ENCODE measurements at places on chromosomes 1 and 21. TPM values are rescaled to one million over a fixed set of nuclear protein-coding genes. Genes with fewer than 3 reads are reported as not detected.
A peak's percentile ranks its signal among the peaks of the same experiment; 100 is the strongest.

DNA sequence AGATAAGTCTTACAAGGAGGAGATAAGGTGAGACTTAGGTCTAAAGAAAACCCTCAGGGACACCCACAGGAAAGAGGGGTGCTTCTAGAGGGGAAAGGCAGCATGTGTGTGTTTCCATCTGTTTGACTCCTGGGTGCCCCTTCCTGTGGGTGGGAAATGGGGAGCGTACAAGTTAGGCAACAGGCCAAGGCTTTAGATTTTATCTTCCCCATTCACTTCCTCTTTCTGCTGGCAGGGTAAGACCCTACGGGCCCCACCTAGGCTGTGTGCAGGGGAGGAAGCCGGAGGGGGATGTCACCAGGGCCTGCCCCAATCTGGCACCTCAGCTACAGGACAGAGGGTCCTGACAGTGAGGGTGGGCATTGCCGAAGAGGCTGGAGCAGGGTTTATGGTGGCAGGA is 2.5 kb upstream of the OLIG1 start:
- no peak for DNase-seq

- peak; percentile 23 for DNase-seq
Measured at GRCh38 chr1:88985032-88985431, 7.4 kb downstream of the KYAT3 start.

DNA sequence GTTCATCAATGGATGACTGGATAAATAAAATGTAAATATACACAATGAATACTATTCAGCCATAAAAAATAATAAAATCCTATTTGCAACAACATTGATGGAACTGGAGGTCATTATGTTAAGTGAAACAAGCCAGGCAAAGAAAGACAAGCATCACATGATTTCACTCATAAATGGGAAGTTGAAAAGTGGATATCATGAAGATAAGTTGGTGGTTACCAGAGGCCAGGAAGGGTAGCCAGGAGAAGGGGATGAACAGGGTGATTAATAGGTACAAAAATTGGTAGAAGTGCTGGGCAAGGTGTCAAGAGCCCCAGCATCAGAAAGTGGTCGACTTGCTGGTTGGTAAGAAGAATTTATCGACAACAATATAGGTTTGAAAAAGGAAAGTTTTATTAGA is 1.3 kb upstream of the PARK7 start:
- no peak for DNase-seq

- peak; percentile 35 for DNase-seq
Measured at GRCh38 chr1:147168626-147169058, 3.6 kb downstream of the PRKAB2 start.

GRCh38 chr1:89732643-89733222 is 88.1 kb upstream of the LRRC8D start:
- DNase-seq: no peak

GRCh38 chr1:2448098-2448445 is 28.0 kb upstream of the PLCH2 start:
- DNase-seq: no peak

GRCh38 chr1:47725000-47725473 is 272.1 kb downstream of the TRABD2B start:
- no peak for DNase-seq

GRCh38 chr1:9289711-9290485 is 2.8 kb upstream of the SPSB1 start:
- no peak for DNase-seq

- no peak for DNase-seq
Measured at GRCh38 chr1:74690364-74690696, 16.7 kb upstream of the ERICH3 start.

DNA sequence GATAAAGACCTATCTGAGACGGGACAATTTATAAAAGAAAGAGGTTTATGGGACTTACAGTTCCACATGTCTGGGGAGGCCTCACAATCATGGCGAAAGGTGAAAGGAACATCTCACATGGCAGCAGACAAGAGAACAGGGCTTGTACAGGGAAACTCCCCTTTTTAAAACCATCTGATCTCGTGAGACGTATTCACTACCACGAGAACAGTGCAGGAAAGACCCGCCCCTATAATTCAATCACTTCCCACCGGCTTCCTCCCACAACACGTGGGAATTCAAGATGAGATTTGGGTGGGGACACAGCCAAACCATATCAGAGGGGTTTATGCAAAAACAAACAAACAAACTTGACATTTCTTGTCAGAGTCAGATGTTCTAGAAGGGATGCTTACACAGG is 89.7 kb downstream of the PLPP3 start:
- no peak for DNase-seq

GRCh38 chr1:165896277-165896676 is 68.9 kb downstream of the UCK2 start:
- DNase-seq: no peak

- DNase-seq: no peak
Measured at GRCh38 chr1:95002164-95002539, 70.6 kb downstream of the ALG14 start.

DNA sequence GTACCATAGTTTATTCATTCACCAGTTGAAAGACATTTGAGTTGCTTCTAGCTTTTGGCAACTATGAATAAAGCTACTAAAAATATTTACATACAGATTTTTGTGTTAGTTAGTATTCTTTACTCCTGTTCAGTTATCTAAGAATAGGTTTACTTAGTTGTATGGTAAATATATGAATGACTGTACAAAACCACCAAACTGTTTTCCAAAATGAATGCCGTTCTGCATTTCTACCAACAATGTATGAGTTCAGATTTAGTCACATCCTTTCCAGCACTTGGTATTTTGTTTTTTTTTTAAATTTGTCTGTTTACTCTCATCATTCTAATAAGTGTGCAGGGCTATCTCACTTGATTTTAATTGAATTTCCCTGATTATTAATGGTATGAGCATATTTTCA is 3.4 kb upstream of the KIFAP3 start:
- no peak for DNase-seq

GRCh38 chr1:5947978-5948680 is 44.1 kb downstream of the NPHP4 start:
- DNase-seq: no peak

- DNase-seq: peak; percentile 96
Measured at GRCh38 chr1:44947063-44947773, 39.2 kb downstream of the EIF2B3 start.

DNA sequence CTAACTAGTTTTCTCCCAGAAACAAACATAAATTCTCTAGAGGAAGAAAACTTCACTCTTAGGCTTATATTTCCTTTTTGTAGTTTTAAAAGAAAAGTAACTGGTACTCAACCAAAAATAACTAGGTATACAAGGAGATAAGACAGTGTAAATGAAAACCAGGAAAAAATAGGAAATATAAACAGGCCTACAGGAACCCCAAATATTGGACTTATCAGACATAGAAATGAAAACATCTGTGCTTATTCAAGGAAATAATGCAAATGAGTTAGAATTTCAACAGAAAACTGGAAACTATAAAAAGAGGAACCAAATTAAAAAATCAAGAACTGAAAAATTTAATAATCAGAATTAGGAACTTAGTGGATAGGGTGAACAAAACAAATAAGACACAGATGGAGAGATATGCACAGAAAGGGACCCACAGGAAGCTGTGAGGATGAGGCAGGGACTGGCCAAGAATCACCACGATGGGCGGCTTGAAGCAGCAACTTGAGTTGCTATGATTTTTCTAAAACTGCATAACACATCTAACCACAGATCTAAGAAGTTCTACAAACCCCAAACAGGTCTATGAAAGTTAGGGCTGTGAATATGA is 67.5 kb upstream of the ACTRT2 start:
- DNase-seq: no peak

- DNase-seq: no peak
Measured at GRCh38 chr1:46818591-46818990, 19.7 kb downstream of the CYP4B1 start.

DNA sequence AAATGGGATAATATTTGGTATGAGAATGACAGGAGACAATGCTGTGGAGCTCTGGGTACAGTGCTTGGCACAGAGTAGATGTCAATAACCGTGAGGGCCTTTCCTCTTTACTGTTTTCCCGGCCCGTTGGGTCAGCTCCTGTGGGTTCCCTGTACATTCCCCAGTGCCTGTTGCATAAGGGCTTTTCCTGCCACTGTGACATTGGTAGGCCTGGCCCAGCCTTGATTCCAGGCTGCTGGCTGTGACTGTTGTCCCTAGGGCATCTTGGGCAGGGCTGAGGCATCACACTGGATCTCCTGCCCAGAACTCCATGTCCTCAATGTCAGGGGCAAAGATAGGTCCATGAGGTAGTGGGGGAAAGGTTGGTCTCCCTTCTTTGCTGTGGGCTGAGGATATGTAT is 25.8 kb upstream of the MYCL start:
- no peak for DNase-seq

- DNase-seq: no peak
Measured at GRCh38 chr1:152623203-152623844, 421 bp upstream of the LCE3A start.

DNA sequence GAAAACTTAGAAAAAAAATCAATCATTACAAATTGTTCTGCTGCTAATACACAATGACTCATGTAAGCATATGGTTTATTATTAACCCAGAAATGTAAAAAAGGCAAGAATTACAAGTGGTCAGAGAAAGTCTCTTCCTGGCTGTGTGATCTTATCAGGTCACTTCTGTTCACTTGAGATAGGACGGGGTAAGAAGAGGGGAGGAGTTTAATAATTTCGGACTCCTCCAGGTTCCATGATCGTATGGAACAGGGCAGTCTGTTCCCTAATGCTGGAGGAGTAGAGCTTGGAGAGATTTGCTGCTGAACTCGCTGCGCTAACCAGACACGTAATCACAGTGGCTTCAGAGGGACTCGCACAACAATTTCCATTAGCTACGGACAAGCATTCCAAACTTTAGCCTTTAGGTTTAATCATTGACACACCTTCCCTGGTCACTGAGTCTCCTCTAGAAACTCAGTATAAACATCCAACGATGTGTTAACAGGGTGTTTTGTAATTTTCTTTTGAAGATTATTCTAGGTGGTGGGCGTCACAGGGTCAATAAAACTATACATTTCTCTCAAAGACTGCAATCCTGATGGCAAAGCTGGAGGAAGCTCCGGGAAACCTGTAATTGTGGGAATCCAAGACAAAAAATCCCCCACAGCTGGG is 1.3 kb downstream of the CRYZ start:
- no peak for DNase-seq

- peak; percentile 61 for DNase-seq
Measured at GRCh38 chr1:244054247-244054923, 3.3 kb downstream of the ZBTB18 start.

DNA sequence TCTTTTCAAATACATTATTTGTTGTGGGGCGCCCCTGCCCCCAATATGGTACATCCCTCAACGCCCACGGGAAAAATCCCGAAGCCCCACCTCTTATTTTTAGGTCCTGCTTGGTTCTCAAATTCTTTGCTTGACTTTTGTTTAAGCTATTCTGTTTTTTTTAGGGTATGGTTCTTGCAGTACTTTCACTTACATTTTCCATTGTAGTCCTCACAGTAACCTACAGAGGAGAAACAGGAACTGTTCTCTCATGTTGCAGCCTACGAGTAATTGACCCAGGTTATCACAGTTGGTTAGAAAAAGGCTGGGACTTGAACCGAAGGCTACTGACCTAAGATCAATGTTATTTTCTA is 697 bp upstream of the C21orf91 start:
- no peak for DNase-seq

GRCh38 chr1:211469938-211470529 is 21.9 kb downstream of the RD3 start:
- DNase-seq: peak; percentile 61

DNA sequence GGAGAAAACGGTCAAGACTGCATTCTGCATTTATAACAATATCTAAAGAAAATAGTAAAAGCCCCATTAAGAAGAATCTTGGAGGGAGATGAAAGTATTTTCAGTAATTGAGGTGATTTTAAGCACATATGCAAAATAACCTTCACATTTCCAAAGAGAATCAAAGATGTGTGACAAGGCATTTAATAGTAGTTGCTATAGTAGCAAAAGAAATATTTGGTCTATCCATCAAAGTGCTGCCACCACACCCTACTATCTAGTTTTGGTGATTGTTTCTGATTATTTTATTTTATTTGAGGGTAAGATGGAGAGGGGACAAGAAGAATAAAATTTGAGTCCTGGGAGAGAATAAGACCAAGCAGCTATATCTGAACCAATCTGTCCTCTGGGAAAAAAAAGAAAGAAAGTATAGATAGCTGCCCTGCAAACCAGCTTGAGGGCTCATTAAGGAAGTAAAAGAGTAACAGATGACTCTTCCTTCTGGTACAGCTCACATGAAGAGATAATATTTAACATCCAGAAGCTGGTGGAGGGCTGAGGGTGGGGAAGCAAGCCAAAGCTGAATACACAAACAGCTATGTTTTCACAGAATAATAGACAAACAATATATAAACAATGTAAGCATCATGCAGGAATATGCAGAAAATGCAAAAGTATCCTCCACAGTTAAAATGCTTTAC is 47.2 kb upstream of the RASAL2 start:
- no peak for DNase-seq

- no peak for DNase-seq
Measured at GRCh38 chr1:97041026-97041425, 319.4 kb downstream of the PTBP2 start.

DNA sequence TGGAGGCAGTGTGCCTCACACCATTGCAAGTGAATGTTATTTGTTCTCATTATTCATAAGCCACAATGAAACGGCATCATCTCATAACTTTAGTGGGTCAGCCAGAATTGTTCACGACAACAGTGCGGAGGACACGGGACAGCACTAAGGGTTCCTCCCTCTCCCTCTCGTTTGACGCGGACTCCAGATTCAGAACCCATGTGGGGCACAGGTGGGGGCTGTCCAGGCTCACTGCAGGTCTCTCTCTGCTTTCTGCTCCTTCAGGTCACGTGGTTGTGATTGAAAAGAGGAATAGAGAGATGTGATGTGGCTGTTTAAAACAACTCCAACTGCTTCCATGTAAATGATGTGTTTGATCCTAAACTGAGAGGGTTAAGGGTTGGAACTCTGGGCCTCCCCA is 13.5 kb downstream of the RUNX1 start:
- no peak for DNase-seq

DNA sequence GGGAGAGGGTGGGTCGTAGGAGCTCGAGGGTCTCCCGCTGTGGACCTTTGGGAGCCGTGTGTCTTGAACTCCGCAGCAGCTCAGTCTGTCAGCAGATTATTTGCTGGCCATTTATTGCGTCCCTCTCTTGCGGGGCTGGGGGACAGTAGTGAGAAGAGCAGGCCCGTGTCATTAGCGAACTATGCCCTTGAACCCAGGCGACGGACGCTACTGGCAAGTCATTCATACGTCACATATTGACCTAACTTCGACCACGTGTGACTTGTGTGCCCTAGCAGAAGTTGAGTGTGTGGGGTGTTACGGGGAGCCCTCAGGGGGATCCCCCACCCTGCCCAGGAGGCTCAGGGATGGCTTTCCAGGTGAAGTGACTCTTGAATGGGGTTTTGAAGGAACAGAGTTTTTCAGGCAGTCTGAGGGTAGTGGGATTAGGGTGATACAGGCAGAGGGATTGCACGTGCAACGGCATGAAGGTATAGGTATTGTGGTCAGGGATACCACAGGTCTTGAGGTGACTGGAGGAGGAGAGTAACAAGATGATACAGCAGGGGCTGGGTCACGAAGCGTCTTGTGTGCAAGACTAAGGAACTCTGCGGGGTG is 13.0 kb downstream of the RCC1 start:
- DNase-seq: no peak

The SELE gene
- not detected for total RNA-seq

The KNCN gene
- not detected for total RNA-seq

The CFHR3 gene
- total RNA-seq: not detected

The IL23R gene
- not detected for total RNA-seq

The AQP10 gene
- 0.24 TPM for total RNA-seq

The ST6GALNAC5 gene
- total RNA-seq: not detected

The WNT3A gene
- not detected for total RNA-seq

The CBR3 gene
- 53.8 TPM for total RNA-seq

The FCGR2B gene
- not detected for total RNA-seq

The PCAT6 gene
- total RNA-seq: not detected

The CREG1 gene
- 1,526 TPM for total RNA-seq

The HMCN1 gene
- total RNA-seq: 14.9 TPM

The TRIM46 gene
- 0.14 TPM for total RNA-seq

The AMIGO1 gene
- total RNA-seq: 0.07 TPM

All from G401 (cell line).